ENCODE measurements at places on chromosomes 12 and 14. TPM values are rescaled to one million over a fixed set of nuclear protein-coding genes. Genes with fewer than 3 reads are reported as not detected.
A peak's percentile ranks its signal among the peaks of the same experiment; 100 is the strongest.

DNA sequence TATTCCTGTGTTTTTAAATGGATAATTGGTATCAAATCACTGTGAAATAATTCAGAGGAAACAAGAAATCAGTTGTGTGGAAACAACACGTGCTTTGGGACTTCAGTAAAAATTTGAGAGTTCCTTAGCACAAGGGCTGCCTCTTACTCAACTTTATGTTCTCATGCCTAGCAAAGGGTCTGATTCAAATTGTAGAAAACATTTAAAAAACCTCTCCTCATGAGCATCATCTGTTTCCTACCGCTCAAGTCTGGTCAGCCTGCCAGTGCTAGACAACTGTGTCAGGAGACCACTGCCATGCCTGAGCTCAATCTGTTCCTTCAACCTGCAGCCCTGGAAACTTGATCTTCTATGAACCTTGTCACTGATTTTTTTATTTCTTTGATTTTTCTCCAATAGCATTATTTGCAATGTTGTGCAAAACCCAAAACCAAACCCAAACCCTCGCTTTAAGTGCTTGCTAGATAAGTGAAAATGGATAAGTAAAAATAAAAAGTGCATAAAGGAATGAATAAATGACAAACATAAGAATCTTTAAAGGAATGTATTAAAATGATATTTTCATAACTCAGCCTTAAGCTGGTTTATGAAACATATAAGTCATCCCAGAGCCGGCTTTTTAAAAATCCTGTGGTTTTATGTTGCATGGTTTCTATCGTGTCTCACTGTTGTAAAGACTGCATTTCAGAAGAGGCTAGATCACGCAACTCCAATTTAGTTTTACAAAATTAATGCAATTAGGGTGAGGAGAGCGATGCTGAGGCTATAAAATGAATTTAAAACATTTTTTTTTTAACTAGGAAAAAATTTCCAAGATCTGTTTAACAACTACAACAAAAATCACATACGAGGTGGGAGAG is 361.2 kb upstream of the PDE3A start:
- no peak for DNase-seq

DNA sequence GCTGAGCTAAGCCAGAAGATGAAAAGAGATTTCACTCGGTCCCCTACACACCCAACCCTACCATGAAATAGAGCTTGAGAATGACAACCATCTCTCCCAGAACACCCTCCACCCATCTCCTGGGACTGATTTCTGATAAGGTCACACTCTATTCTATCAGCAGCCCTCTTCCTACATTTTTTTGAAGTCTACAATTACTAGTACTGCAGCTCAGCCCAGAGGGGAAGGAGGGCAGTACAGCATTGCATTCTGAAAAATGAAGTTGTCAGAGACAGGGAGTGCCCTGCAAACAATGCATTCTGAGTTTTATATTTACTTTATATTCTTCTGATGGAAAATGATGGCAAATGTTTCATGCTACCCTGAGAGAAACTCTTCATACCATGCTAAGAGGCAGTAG is 318.5 kb downstream of the BCAT1 start:
- DNase-seq = no peak

GRCh38 chr12:116594325-116595038 is 35.3 kb downstream of the MAP1LC3B2 start:
- DNase-seq = no peak

DNA sequence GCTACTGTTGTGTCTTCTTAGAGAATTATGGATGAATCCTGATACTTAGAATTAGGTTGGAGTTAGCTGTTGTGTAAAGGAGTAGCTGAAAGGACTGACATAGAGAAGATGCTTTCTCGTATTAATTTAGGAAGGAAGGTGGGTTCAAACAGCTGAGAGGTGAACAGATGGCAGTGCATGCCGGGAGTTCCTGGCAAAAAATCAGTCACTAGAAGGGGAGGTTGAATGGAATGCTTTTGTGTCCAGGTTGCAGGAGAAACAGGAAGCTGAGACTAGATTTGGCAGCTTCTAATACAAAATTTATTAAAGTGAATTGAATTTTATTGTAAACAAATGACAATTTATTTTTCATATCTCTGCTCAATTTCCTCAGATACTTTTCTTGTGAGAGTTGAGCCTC is 70.8 kb downstream of the BTG1 start:
- peak; percentile 33 for DNase-seq

- DNase-seq = peak; percentile 85
These were observed 77.2 kb downstream of the RPL10L start for GRCh38 chr14:46574221-46574977.

- peak; percentile 65 for DNase-seq
These were observed 17.5 kb downstream of the ANAPC5 start for GRCh38 chr12:121334513-121335343.

- DNase-seq = no peak
These were observed 49.8 kb upstream of the CRACR2A start for GRCh38 chr12:3802721-3803120.

GRCh38 chr12:130117233-130117632 is 45.0 kb upstream of the FZD10 start:
- DNase-seq = no peak

DNA sequence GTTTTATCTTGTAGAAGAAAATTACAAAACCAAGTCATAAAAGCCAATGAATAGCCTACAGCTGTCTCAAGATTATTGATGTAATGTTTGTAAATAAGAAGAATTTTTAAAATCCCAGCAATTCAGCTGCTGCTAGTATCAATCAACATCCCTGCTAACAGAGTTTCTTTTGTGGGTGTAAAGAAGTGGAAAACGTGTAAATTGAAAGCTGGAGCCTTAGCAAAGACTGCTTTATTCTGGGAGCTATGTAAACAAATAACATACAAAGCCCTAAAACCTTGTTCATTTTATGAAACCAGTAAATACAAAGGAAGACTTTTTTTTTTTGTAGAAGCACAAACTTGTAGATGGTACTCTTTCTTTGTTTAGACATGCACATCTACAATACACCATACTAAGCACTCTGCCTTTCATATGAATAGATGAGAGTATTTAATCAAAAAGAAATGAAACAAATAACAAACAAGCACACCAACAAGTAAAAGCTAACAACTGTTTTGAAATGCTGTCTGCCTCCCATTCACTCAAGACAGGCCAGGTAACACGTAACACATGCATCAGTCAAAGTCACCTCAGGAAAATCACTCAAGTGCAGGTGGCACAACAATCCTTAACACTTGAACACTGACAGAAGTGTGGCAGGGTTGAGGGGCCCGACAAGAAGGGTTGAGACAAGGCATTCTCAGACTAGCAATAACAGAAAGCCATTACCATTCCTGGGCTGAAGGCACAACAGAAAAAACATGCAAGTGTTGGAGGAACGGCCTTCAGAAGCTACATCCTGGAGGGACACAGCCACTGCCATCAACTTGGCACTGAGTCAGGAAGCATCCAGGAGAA is 1364.0 kb upstream of the SEL1L start:
- no peak for DNase-seq

DNA sequence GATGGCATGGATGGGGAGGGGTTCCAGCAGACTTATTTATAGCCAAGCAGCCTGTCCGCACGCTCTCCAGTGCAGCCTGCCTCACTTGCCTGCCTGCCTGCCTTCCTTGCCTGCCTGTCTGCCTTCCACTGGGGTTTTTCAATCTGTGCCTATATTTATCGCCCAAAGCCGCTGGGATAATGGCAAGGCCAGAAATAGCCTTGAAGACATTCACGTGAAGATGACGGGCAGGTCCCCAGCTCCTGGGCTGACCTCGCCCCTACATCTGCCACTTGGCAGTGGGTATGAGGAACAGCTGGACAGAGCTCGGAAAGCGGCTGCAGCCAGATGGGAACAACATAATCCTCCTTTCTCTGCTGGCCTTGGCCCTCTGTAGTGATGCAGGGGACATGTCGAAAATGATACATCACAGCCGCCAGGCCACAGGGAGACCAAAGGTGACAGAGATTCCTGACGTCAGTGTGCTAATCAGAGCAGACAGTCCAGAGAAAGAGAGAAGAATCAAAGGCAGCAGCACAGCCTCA is 53.3 kb downstream of the PITPNM2 start:
- no peak for DNase-seq

DNA sequence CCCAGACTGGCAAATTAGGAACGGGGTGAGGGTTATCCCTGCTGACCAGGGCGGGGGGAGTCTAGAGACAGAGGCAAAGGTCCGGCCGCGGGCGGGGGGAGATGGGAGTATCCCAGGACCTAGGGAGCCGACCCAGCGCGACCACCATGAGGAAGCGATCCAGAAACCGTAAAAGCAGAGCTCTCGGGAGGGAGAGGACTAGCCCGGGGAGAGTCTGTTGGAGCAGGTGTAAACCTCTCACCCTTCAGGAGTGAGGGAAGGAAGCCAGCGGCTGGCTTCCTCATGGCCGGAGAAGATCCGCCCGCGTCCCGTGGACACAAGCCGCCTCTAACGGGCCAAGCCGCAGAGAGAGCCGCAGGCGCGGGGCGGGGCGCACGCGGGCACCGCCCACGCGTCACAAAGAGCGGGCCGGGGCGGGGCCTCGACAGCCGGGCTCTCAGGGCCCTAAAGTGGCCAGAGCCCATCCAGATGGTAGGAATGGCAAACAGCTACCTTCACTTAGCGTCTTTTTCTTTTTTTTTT is at the start of gene ACRBP:
TSS of gene ACRBP (minus strand) at position 350 of the 522 bp plus-strand sequence. CDS start at position 284, 66 bp downstream.
- peak; percentile 73 for DNase-seq

GRCh38 chr14:90373887-90374286 is 22.9 kb upstream of the CALM1 start:
- no peak for DNase-seq

GRCh38 chr14:92217936-92218335 is 96.2 kb downstream of the CPSF2 start:
- no peak for DNase-seq

- DNase-seq = peak; percentile 33
These were observed 1.6 kb downstream of the CMKLR1 start for GRCh38 chr12:108337235-108338223.

- DNase-seq = peak; percentile 36
These were observed 12.1 kb upstream of the ATP23 start for GRCh38 chr12:57929092-57929830.

- DNase-seq = no peak
These were observed 1221.4 kb downstream of the VRK1 start for GRCh38 chr14:98018628-98019027.

- DNase-seq = no peak
These were observed 16.1 kb downstream of the TAMALIN start for GRCh38 chr12:52022841-52023181.

- no peak for DNase-seq
These were observed 2.7 kb downstream of the TMEM119 start for GRCh38 chr12:108594960-108595710.

DNA sequence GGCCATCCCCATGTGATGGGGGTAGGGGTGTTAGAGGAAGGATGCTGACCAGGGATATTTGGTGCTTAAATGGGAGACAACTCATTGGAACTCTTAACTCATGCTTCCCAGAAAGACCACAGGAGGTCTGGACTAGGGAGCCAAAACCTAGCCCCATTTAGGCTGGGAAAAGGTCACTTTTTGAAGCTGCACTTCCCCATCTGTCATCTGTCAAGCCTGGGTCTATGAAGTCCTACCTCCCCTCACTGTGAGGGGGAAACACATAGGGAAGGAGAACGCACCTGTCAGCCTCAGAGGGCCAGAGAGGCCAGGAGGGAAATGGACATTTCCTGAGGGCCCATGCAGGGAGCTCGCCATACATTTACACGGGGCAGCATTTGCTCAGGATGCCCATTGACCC is 321.0 kb downstream of the BCL11B start:
- DNase-seq = no peak

DNA sequence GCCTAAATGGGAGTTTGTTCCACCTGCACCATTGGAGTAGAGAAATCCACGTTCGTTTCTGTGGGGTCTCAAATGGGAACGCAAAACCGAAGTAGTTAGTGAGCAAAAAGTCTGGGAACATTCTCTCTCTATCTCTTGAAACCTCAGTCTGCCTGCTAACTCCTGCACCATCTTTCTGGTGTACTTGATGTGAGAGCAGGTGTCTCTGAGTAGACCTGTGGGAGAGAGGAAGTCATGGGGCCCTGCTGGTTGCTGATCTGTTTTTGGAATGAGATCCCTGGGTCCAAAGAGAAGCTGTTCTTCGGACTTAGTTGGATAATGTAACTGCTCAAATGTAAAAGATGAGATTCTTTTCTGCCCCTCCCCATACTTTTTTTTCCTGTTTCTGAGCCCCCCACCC is 57.3 kb downstream of the MAX start:
- no peak for DNase-seq

DNA sequence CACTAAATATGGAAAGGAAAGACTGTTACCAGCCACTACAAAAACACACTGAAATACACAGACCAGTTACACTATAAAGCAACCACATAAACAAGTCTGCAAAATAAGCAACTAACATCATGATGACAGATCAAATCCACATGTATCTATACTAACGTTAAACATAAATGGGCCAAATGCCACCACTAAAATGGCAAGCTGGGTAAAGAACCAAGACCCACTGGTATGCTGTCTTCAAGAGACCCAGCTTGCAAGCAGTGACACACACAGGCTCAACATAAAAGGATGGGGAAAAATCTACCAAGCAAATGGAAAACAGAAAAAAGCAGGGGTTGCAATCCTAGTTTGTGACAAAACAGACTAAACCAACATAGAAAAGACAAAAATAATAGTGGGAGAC is 260.9 kb upstream of the SSTR1 start:
- no peak for DNase-seq

- DNase-seq = no peak
These were observed 65.4 kb upstream of the AMIGO2 start for GRCh38 chr12:47145188-47145587.

DNA sequence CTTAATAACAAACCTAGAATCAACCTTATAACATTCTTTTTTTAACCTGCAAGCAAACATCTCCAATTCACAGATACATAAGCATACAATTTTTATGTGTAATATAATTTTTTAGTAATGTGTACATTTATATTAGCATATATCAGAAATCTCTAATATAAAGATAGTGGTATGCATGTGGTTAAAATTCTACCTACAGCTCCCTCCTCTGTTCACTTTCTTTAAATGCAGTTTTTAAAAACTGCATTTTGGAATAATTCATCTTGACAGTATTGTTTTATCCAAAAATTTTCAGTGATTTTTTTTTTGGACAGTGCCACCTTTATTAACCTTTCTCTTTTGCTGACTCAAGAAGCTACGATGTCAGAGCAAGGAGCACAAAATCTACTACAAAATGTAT is 13.2 kb upstream of the RXYLT1 start:
- DNase-seq = no peak

- DNase-seq = no peak
These were observed 29.0 kb upstream of the MSI1 start for GRCh38 chr12:120397824-120398540.

GRCh38 chr14:89787525-89787924 is 167.0 kb downstream of the EFCAB11 start:
- DNase-seq = no peak

- peak; percentile 72 for DNase-seq
These were observed 6.5 kb downstream of the ZBTB1 start for GRCh38 chr14:64510825-64511671.

The SAMD4A gene
- 88.8 TPM for total RNA-seq

The DLGAP5 gene
- total RNA-seq = 83.2 TPM

The BDKRB1 gene
- total RNA-seq = not detected

The SOAT2 gene
- not detected for total RNA-seq

The HOXC4 gene
- total RNA-seq = not detected

The PPP1R13B gene
- 30.0 TPM for total RNA-seq

The LGR5 gene
- not detected for total RNA-seq

Measured in endothelial cell of umbilical vein (primary cell).